ENCODE measurements at places on chromosomes 2 and 18. TPM values are rescaled to one million over a fixed set of nuclear protein-coding genes. Genes with fewer than 3 reads are reported as not detected.

Gene TRAPPC8
- total RNA-seq = 27.7 TPM

Gene NTSR2
- total RNA-seq = not detected

Gene GPR155
- 3.6 TPM for total RNA-seq

Gene CHRND
- not detected for total RNA-seq

Gene RNU2-63P
- not detected for total RNA-seq

Gene ITPRID2
- 67.2 TPM for total RNA-seq

Gene DOK6
- not detected for total RNA-seq

Gene DSG4
- total RNA-seq = not detected

Gene RGPD4
- not detected for total RNA-seq

Gene NGEF
- 5.2 TPM for total RNA-seq

Gene EFEMP1
- 20.8 TPM for total RNA-seq

Gene SCN9A
- total RNA-seq = 0.13 TPM

Gene ANKRD62
- total RNA-seq = 0.97 TPM

Gene CYP27C1
- total RNA-seq = 0.95 TPM

Gene CD8A
- total RNA-seq = 6.5 TPM

Gene CENPA
- total RNA-seq = 12.4 TPM

Gene SRD5A2
- not detected for total RNA-seq

Gene ANO7
- not detected for total RNA-seq

Gene FAM110C
- total RNA-seq = 68.0 TPM

Measured in esophagus squamous epithelium (tissue), 5 donors.